ENCODE measurements at places on chromosomes 16 and 17.

DNA sequence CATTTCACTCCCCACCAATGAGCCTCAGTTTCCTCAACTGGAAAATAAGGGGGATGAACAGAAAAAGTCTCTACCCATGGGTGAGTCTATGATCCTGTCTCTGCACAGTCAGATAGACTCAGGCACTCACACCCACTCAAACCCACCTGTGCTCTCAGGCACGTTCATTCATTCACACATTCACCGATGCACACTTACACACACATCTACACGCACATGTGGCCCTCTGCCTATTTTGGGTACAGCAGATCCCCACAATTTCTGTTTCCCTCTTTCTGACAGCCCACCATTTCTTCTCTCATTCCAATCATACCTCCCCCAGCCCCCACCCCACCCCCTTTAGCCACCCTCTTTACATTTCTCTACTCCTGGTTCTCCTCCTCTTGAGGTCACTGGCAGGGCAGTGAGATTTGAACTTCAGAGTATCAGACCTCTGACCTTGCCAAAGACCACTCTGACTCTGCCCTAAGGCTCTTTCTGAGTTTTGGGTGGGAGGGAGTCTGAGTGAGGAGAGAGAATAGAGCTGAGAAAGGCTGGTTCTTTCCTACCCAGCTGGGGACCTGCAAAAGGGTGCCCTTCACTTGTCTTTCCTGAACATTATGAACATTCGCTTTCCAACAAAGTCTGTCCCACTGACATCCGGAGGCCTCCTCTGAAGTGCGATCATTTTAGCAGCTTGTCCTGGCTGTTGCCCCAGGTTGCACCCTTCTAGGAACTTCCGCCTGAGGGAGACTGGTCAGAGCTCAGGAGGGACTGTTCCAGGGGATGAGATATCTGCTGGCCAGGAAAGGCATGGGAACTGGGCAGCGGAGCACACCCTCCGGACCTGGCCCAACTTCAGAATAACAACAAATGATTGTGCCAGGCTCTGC is 10.1 kb upstream of the COL1A1 start:
- DNase-seq = no peak

DNA sequence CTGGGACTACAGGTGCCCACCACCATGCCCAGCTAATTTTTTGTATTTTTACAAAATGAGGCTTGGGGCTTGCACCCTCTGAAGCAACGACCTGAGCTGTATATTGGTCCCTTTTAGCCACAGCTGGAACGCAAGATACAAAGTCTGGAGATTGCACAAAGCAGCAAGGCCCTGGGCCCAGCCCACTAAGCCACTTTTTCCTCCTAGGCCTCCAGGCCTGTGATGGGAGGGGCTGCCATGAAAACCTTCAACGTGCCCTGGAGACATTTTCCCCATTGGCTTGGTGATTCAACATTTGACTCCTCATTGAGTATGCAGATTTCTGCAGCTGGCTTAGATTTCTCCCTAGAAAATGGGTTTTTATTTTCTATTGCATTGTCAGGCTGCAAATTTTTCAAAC is 69.2 kb downstream of the CYB561 start:
- no peak for DNase-seq

- DNase-seq = peak; percentile 66
These were observed 1.9 kb downstream of the GPR142 start for GRCh38 chr17:74369221-74369620.

DNA sequence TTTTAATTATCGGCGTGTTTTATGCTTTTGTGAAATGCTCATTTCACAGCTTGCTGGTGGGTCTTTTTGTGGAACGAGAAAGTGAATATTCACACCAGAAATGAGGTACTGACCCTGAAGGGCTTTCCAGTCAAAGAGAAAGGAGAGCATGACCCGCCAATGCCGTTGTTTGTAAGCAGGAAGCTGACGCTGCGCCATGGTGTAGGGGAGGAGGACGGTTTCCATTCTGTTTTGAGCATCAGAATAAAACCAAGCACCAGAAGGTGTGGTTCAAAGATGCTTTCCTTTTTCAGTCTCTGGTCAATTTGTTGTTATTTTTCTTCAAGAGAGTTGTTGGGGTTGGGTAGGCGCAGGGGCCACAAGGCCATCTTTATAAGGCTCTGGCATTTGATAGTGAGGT is 669.3 kb downstream of the WWOX start:
- DNase-seq = no peak

DNA sequence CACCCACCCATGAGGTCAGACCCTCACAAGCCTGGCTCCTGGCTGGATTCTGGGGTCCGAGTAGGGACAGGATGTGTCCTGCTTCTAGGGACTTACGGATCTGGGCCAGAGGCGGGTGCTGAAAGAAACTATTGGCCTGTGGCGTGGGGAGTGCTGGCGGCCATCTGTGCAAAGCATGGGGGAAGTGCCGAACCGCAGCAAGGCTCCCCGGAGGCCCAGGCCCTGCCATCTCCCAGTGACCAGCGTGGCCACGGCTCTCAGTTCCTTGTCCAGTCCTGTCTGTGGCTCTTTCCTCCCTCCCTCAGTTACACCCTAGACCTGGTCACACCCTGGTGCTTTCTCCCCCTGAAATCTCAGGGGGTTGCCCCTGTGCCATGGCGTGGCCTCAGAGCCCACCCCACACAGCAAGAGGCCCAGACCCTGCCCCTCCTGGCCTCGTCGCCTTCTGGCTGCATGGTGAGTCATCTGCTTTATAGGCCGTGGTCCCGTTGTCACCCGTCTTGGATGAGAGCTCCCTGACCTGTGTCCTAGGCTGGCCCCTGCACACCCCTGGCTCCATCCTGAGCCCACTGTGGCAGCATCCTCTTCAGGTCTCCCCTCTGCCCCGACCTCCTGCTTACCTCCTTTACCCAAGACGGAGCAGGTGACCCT is 54.5 kb downstream of the PRMT7 start:
- DNase-seq = no peak

- DNase-seq = peak; percentile 65
These were observed 14.0 kb upstream of the STAC2 start for GRCh38 chr17:39239640-39240314.

DNA sequence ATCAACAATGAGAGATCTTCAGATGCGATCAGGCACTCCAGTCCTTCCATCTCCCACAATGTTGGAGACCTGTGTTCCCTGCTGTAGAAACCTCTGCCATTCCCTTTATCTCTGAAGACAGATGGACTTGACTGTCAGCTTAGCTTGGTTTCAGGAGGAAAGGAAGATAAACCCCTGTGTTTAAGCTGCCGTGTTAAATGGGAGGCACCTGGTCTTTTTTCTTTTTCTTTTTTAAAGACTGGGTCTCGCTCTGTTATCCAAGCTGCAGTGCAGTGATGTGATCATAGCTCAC is 63.1 kb downstream of the USP22 start:
- no peak for DNase-seq

DNA sequence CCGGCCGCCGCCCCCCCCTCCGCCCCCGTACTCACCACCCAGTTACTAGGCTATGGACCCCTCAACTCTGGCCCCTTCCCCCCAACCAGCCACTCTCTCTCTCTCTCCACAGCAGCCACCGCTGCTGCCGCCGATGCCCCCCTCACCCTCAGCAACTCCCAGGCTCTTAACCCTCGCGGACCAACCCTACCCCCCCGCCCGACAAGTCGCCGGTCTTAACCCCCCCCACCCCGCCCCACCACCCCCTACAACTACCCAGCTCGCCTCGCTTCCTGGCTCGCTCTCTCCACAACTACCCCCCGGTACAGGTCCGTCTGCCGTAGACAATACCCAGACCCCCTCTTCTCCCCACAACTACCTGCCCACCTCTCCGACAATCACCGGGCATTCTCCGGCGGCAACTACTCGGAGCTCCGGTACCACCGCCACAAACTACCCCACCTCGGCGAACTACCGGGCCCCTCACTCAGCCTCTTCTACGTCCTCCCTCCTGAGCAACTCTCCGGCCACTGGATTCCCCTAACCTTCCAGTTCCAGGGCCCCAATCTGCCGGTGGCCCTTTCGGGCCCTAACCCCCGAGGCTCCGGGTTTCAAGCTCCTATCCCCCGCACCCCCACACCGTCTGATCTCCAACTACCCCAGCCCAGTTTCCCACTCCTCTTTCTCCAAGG is 702 bp downstream of the PHF23 start:
- no peak for DNase-seq

- DNase-seq = no peak
These were observed 40.8 kb downstream of the RNF157 start for GRCh38 chr17:76199469-76199868.

DNA sequence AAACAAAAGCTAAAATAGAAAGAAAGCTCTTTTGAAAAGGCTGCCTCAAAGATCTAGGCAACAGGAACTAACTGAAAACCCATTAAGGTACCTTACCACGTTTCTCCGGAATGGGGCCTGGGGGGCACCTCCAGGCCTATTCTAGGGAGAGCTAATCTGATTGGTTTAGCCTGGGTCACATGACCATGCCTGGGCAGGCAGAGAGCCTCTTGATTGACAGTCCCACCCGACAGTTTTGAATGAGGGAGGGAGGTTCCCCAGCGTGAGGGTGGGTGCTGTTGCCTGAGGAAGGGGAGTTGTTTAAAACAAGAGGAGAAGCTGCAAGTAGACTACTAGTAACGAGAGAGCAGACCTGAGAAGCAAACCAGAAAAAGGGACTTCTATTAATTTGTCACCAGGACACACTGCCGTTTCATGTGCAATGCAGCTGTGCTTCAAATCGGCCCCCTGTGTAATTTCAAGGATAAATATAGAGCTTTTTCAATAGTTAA is 143.4 kb upstream of the HS3ST2 start:
- no peak for DNase-seq

GRCh38 chr17:77096570-77097214 is 44.1 kb upstream of the SEC14L1 start:
- DNase-seq = no peak

- no peak for DNase-seq
These were observed 414.1 kb downstream of the XYLT1 start for GRCh38 chr16:17056666-17057065.

DNA sequence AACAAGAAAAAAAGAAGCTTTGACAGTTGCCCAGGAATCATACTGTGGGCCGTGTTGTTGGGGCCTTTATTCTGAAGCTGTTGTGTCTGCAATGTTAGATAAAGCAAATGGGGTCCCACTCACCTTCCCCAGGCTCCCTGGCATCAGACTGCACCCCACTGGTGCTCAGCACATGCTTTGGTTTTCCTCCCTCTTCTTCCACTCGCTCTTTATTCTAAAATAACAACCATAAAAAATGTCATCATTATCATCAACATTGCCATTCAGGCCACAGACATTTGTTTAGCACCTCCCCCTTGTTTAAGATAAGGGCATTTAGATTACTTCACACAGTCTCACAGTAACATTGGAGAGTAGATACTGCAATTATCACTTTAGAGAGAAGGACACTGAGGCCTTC is 8.2 kb downstream of the MYLK3 start:
- DNase-seq = no peak

- no peak for DNase-seq
These were observed 34.9 kb downstream of the TOM1L2 start for GRCh38 chr17:17937201-17937853.

DNA sequence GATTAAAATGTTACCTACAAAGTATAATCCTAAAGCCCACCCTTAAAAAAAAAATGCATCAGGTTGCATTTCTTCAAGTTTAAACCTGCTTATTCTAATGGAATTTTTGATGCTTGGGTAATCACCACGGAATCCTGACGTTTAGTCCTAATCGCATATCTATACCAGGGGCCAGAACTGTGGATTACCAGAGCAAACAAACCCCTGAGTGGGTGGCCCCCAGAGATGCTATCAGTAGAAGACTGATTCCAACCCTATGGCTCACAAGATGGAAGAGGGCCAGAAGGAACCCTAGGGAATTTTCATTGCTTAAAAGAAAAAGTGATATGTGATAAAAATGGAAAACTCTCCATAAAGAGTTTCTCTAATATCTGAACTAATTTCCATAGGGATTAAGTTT is 152.2 kb upstream of the NOG start:
- DNase-seq = no peak

DNA sequence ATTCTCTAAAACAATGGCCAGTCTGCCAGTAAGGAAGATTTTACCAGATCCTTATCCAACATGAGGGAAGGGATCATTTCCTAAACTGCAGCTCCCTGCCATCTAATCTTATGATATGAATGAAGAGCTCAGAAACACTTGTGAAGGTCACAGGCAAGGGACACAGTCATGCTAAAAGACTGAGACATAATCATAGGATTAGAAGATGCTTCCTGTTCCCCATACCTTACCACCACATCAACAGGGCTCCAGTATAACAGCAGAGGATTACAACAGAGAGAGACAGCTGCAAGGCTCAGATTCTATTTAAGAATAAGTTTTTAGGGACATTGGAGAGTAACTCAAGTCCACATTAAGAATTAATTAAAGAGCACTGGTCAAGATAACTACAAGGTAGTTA is 93.3 kb downstream of the BRIP1 start:
- no peak for DNase-seq

DNA sequence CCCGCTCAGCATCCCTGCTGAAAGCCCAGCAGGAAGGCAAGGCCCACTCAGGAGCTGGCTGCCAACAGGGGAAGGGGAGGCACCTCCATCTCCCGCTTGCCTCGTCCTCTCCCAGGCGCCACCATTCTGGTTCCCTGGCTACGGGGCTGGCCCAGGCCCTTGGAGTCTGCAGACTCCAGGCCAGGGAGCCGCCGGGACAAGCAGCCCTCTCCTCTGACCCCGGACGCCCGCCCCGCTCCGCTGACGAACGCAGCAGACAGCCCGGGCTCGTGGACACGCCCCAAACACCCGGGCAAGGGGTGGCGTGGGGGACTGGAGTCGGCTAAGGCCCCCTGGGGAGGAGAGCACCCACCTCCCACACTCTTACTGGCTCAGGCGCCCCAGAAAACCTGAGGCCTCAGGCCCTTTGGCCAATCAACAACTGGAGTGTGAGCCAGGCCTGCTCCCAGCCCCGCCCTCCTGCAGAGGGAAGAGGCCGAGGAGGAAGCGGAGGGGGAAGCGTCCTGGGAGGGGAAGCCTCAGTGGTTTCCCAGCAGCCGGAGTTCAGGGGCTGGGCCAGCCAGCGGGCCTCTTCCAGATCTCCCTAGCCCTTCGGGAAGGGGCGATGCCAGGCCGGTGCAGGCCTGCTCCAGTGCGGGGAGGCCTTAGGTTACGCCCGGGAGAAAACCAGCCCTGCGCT is 4.2 kb downstream of the MNT start:
- peak; percentile 95 for DNase-seq

- DNase-seq = no peak
These were observed 1.3 kb upstream of the CENPV start for GRCh38 chr17:16354585-16354984.

- no peak for DNase-seq
These were observed 2.6 kb downstream of the TRIM65 start for GRCh38 chr17:75894049-75894733.

Measured in colonic mucosa (tissue), 4 donors.